ENCODE measurements at places on chromosomes 16 and 17.

- no peak for DNase-seq
Measured at GRCh38 chr17:38796451-38797157, 2.8 kb downstream of the PIP4K2B start.

- DNase-seq, result no peak
Measured at GRCh38 chr16:82665025-82665424, 38.3 kb downstream of the CDH13 start.

DNA sequence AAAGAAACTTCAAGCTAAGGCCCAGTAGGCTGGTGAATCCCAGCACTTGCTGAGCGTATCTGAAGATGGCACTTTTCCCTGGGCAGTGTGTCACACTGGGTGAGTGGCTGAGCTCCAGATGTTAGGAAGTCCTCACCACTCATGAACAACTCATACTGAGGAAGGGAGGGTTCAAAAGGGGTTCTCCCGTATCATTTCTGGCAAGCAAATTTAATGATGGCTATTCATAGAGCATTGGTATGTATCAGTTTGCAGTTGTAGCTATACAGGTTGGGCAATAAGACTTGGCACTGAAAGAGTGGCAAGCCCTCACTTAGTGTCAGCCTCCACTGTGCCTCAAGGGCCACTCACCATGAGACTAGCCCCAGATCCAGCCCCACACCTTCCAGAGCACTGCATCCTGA, 10.7 kb downstream of the GFOD2 start:
- no peak for DNase-seq

GRCh38 chr17:33288954-33289353, 4.1 kb downstream of the ASIC2 start:
- no peak for DNase-seq

GRCh38 chr16:47320546-47321310, 140.1 kb downstream of the ITFG1 start:
- DNase-seq, result no peak

DNA sequence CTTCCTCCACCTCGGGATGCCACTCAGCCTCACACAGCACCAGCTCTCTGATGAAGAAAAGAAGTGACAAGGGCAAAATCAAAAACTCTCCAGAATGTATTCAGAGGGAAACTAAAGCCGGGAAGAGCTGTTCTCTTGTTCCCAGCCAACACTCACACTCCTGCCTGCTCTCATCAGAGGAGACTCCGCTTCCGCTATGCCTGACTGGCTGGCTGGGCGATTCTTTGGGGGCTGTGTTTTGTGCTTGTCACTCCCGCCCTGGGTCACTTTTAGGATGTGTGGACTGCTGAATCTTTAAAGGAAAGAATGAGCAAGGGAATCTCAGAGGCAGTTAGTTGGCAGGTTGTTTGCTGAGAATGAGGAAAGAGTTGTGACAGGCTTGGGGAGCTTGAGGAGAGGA, 54.6 kb upstream of the TBX2 start:
- no peak for DNase-seq

DNA sequence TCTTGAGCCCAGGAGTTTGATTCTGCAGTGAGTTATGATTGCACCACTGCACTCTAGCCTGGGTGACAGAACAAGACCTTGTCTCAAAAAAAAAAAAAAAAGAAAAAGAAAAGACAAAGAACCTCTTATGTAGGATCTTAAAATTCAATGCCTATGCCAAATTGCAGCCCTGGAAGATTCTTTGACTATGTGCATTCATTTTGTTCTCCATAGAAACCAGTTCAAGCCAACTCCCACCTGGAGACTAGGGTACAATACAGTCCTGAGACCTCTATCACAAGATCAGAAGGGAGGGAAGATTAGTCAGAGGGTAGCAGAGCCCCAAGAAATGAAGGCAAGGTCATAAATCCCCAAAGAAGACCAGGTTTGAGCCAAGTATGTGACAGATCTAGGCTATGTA, 90.6 kb upstream of the HAS3 start:
- DNase-seq, result no peak

DNA sequence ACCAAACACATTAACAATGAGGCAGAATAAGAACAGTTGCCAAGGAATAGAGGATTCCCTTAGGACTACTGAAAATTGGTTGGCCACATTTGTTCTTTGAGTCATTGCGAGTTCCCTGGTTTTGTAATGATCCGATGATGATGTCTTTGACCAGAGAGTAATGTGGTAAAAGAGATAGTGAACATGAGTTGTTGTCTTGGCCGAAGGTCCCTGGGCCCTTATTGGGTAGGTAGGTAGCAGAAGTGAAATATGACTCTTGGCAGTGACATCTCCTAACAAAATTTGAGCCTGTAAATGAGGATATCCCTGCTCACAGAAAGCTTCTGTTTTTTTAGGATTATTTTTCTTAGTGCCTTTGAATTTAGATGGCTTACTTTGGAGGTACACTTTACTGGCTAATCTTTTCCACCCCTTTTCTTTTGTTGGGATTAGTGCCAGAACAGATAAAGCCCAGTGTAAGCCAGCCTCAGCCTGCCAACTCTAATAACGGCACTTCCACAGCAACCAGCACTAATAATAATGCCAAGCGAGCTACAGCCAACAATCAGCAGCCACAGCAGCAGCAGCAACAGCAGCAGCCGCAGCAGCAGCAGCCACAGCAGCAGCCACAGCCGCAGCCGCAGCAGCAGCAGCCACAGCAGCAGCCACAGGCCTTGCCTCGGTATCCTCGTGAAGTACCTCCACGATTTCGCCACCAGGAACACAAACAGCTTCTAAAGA, 47.2 kb downstream of the TNRC6A start:
- no peak for DNase-seq

- peak; percentile 53 for DNase-seq
Measured at GRCh38 chr17:77882481-77883212, 75.9 kb upstream of the TNRC6C start.

GRCh38 chr17:77445760-77446532, 305.2 kb downstream of the SEC14L1 start:
- DNase-seq, result no peak

Measured in stimulated activated CD8-positive, alpha-beta memory T cell treated with anti-CD3 and anti-CD28 coated beads, Interleukin-15, amount 100 ng/mL, for 4 hours (primary cell).